ENCODE measurements at places on chromosomes 11 and 22. TPM values are rescaled to one million over a fixed set of nuclear protein-coding genes. Genes with fewer than 3 reads are reported as not detected.

The RFPL2 gene
- total RNA-seq, result not detected

The SMC1B gene
- total RNA-seq, result not detected

DNA sequence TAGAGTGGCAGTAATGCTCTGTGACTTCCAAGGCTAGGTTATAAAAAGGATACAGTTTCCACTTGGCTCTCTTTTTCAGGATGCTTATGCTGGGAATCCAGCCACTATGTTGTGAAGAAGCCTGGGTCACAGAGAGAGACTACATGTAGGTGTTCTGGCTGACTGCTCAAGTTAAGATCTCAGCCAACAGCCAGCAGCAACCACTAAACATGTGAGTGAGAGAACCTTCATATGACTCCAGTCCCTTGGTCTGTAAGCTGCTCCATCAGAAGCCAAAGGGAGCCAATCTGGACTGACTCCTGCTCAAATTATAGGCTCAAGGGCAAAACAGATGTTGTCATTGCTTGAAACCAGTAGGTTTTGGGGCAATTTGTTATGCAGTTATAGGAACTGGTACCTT is 162.7 kb downstream of the MAML2 start:
- DNase-seq, result no peak

DNA sequence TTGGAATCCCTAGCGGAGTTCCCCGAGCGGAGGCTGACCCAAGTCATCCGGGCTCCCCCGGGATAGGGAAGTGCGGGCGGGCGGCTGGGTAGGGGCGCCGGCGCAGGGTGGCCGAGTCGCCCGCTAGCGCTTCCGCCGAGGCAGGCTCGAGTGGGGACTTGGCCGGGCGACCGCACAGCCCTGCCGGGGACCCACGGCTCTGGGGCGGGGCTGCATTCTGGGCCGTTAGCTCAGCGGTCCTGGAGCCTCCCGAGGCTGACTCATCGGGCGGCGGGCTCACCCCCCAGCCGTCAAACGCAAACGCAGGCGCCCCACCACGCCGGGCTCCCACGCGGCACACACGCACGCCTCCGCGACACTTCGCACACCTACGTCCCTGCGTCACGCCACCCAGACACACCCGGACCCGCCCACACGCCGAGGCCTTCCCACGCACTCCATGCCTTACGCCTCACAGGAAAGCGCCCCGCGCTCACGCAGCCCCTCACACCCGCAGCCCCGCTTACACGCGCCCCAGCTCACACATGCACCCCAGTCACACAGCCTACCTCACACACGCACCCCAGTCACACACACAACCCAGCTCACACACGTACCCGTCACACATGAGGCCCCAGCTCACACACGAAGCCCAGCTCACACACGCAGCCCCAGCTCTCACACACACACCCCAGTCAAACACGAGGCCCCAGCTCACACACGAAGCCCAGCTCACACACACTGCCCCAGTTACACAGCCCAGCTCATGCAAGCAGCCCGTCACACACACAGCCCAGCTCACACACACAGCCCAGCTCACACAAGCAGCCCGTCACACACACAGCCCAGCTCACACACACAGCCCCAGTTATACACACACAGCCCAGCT is 1.2 kb downstream of the PHLDB1 start:
- peak; percentile 93 for DNase-seq

DNA sequence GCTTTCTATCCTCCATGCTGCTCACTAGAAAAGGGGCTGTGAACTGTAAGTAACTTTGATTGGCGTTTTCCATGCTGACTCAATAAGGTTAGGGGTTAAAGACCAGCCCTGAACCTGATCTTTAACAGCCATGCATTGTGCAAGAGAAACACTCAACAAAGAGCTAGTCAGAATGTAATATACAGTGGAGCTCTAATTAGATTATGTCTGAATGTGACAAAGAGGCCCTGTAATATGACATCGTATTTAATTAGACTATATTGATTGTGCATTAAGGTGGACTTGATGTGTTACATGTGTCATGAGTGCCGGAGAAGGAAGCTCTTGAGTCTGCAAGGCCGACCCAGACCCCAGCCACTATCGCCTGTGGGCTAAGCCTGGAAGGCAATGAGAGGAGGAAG is 70.5 kb downstream of the PKNOX2 start:
- DNase-seq, result no peak

GRCh38 chr11:86440305-86440716 is 65.6 kb downstream of the CCDC81 start:
- no peak for DNase-seq

- DNase-seq, result peak; percentile 6
Observed at GRCh38 chr22:18950141-18950540, 14.0 kb upstream of the PRODH start.

DNA sequence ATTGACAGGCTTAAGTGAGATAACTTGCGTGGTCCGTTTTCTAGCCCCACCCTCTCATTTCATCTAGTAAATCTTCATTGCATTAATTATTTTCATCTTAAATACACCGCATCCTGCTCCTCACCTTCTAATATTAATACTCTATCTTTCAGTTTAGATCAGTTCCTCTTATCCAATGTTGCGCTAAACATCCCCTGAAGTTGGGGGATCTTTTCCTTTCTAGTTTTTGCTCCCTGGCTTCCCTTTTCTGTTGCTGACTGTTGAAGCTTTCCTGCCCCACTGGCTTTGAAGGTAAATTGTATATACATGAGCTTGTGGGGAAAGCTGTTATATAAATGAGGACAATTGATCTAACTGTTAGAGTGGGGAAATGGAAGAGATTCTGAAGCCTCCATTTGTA is 7.2 kb downstream of the CAT start:
- no peak for DNase-seq

All from upper lobe of left lung (tissue), 6 donors.